ENCODE measurements at places on chromosomes 2 and 18.
A peak's percentile ranks its signal among the peaks of the same experiment; 100 is the strongest.

- DNase-seq: no peak
Measured at GRCh38 chr2:208713066-208713745, 306.6 kb downstream of the PTH2R start.

DNA sequence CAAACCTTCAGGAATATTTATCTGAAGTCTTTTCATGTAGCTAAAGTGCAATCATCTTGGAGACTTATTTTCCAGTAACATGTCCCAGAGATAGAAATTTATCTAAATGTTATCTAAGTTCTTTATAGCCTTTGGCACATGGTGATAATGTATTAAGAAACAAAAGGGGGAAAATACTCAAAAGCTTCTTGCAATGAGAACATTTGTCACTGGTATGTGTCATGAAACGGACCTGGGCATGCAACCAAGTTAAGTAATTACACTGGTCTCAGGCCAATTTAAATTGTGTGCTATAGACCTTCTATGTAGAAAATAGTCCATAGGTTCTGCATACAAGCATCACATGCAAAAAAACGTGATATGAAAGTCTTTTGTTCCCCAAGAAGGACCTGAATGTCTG is 136.2 kb downstream of the SLC8A1 start:
- DNase-seq: no peak

GRCh38 chr18:44795241-44795640 is 114.6 kb downstream of the SETBP1 start:
- DNase-seq: no peak

GRCh38 chr2:121071034-121071504 is 213.9 kb downstream of the TFCP2L1 start:
- DNase-seq: peak; percentile 93

- no peak for DNase-seq
Measured at GRCh38 chr18:63301434-63301833, 18.1 kb downstream of the BCL2 start.
